ENCODE measurements at places on chromosomes 2 and 18.

DNA sequence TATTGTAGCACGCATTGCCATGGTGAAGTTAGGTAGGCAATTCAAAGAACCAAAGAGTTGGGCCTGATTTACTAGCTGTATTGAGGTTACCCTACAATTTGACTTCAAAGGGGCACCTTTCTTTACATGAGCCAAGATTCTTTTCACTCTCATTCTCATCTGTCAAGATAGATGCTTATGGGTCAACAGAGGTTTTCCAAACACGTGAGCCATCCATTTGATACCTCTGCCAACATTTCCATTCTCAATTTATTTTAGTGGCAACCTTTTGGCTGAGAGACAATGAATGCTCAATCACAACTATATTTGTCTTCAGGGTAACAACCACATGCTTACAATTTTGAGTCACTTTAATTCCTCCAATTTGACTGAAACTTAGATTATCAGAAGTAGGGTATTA lies 370.6 kb upstream of the CDH20 start:
- no peak for DNase-seq

GRCh38 chr2:50614056-50614455 lies 417.9 kb downstream of the NRXN1 start:
- DNase-seq: no peak

GRCh38 chr2:237702441-237703391 lies 75.3 kb downstream of the LRRFIP1 start:
- no peak for DNase-seq

- no peak for DNase-seq
Measured at GRCh38 chr2:11746807-11747459, 501 bp downstream of the LPIN1 start.

DNA sequence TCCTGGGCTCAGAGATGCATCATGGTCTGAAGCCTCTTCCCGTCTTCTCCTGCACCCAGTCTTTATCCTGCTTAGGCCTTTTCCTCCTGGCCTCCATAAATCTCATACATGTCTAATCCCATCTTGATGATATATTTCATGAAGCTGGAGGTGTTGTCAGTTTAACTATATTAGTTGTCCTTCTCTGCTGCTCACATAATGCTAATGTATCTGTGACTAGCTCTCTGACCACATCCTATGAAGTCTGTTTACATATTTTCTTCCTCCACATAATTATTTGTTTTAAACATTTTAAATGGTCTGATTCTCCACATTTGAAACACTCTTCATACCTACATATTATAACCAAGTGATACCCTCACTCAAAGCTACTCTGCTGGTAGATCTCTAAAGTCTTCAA lies 315.2 kb upstream of the RND3 start:
- DNase-seq: no peak

- DNase-seq: no peak
Measured at GRCh38 chr18:58502628-58503027, 126.3 kb downstream of the ALPK2 start.

GRCh38 chr2:201798252-201798913 lies 8.0 kb upstream of the CDK15 start:
- DNase-seq: no peak

- no peak for DNase-seq
Measured at GRCh38 chr2:196914867-196915460, 11.5 kb downstream of the PGAP1 start.

DNA sequence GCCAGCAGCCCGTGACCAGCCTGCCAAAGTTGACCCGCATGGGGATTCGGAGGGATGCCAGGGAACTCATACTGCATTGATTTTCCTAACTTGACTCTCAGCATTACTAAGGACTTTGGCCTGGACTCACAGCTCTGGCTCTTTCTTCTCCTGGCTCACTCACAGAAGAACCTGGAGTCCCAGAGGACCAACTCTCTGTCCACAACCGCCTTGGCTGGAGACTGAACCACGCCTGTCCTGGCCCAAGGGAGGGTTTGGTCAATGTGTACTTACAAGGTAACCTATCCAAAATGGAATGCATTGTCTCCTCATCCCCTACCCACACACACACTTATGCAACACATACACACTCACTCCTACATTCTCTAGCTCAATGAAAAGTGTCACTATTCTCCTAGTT lies 135.6 kb upstream of the KLHL29 start:
- DNase-seq: no peak

- DNase-seq: no peak
Measured at GRCh38 chr18:45015788-45016128, 335.1 kb downstream of the SETBP1 start.

DNA sequence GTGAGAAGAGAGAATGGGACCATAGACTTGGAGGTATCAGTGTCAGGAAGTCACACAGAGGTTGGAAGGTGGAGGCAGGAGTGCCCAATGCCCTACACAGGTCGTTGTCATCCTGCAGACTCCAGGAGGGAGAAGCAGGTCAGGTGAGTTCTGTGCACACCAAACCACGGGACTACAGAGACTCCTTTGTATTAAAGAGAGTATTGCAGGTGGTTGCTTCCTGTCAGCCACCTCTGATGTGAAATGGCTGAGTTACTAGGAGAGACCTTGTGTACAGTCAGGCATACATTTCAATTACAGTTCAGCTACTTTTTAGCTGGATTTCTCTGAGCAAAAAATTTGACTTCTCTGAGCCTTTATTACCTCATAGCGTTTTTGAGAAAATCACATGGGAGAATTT lies 51.6 kb downstream of the SPP2 start:
- DNase-seq: no peak

DNA sequence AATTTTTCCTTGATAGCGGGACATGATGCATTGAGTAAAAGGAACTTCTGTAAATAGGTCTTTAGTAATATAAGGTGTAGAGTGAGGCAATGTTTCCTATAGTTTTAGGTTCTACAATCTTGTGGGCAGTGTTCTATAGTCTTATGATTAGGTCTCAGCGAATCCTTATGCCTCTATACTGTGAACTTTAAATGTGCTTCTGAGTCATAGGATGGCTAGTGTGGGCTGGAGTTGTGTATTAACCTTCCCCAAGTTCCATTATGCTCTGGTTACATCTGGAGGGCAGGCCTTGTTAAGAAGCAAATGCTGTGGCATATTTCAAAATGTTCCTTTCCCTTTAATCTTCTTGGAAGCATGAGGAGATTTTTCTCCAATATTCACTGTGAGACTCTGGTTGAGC lies 73.5 kb downstream of the ROCK2 start:
- no peak for DNase-seq

- no peak for DNase-seq
Measured at GRCh38 chr18:46257366-46257765, 153.2 kb downstream of the HAUS1 start.

DNA sequence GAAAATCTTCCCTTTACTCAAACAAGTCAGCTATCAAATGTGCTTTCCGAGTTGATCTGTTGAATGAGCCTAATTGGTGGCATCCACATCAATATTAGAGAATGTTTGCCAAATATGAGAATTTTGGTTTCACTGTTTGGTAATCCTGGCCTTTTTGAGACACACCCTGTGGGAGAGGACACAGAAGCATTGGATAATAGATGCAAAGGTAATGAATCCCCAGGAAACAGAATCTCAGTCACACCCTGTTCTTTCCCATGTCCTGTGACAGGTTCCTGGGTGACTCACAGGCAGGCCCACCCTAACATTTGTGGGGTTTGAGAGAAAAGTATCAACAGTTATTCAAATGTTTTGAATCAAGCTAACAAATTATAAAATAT lies 99.8 kb upstream of the PELI1 start:
- no peak for DNase-seq

GRCh38 chr2:151638191-151638933 lies 95.9 kb downstream of the NEB start:
- DNase-seq: no peak

DNA sequence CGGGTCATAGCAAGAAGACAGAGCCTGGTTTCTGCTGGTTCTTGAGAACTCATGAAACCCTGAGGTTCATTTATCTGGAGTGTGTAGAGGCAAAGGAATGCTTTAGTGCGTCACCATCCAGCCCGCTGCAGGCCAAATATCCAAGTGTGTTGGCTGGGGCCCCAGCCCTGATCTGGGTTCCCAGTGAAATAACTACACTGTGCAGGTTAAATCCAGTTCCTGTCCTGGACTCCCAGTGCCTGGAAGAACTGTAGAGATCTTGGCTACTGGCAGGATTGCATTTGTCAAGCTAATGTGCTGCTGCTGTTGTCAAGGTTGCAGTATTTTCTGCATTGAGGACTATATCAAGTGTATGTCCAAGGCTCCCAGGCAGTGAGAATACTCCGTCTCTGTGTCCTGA lies 89.9 kb downstream of the MAPK4 start:
- DNase-seq: no peak

- DNase-seq: no peak
Measured at GRCh38 chr2:116319935-116320334, 1494.6 kb upstream of the DDX18 start.

GRCh38 chr18:3093624-3094337 lies 80.8 kb upstream of the LPIN2 start:
- no peak for DNase-seq

GRCh38 chr18:64083916-64084315 lies 65.0 kb downstream of the LINC00305 start:
- DNase-seq: no peak

DNA sequence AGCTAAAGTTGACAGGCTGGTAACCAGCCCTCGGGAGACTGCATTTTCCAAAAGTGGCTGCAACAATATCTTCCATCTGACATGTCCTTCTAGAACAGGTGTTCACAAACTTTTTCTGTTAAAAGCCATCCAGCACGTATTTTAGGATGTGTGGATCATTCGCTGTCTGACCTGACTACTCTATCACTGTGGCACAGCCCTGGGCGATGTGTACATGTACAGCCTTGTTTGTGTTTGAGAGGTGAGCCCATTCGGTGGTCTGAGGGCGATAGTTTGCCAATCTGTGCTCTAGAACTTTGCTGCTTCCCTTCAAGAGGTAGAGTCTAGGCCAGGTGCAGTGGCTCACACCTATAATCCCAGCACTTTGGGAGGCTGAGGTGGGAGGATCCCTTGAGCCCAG lies 166.2 kb downstream of the TGIF1 start:
- no peak for DNase-seq

- DNase-seq: no peak
Measured at GRCh38 chr18:22637787-22638186, 220.1 kb upstream of the CTAGE1 start.

DNA sequence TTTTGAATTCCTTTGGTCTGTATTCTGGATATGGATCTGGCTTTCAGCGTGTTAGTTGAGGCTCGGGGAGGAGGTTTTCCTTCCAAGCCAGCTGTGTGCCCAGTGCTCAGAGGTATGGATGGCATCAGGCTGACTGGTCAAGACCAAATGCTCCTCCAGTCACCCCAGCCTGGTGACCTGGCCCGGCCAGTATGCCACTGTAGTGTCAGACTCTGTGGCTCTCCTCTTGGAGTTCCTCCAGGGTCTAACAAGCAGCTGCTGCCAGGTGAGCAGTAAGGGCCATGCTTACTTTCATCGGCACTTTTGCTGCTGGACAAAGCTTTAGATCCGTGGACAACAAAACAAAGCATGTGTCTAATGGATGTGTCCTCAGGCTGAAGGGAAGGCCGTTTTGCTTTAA lies 44.1 kb downstream of the CABLES1 start:
- no peak for DNase-seq

Data from stimulated activated CD8-positive, alpha-beta memory T cell treated with anti-CD3 and anti-CD28 coated beads, Interleukin-12 subunit alpha, Interleukin-12 subunit beta, amount 100 ng/mL, for 4 hours (primary cell).